ENCODE measurements at places on chromosomes 12 and 14. TPM values are rescaled to one million over a fixed set of nuclear protein-coding genes. Genes with fewer than 3 reads are reported as not detected.

Gene INSM2
- not detected for total RNA-seq

Gene CABP1
- total RNA-seq, result under 0.01 TPM

Gene CD69
- not detected for total RNA-seq

Gene AACS
- total RNA-seq, result 16.7 TPM

Gene DAAM1
- 15.5 TPM for total RNA-seq

Gene CRACR2A
- 3.3 TPM for total RNA-seq

Gene KRT81
- total RNA-seq, result not detected

Gene LRCOL1
- total RNA-seq, result 0.17 TPM

Gene KIF21A
- total RNA-seq, result 2.8 TPM

Data from fibroblast of lung (primary cell).